ENCODE measurements at places on chromosomes 6 and 20. TPM values are rescaled to one million over a fixed set of nuclear protein-coding genes. Genes with fewer than 3 reads are reported as not detected.

GRCh38 chr20:47799116-47799715, 13.9 kb upstream of the SULF2 start:
- no peak overlapping the region for H3K4me3 ChIP-seq
- no peak for DNase-seq
- no peak overlapping the region for H3K27ac ChIP-seq
- H3K27me3 ChIP-seq = no peaks in the 10 kb centered on the region

The MYLIP gene
- total RNA-seq = 32.0 TPM

The ULBP3 gene
- 5.9 TPM for total RNA-seq

- no peaks in the 10 kb centered on the region for H3K36me3 ChIP-seq
- no peak for DNase-seq
- no peak overlapping the region for H3K4me3 ChIP-seq
- H3K4me1 ChIP-seq = no peaks in the 10 kb centered on the region
These were observed 179.2 kb downstream of the PKHD1 start for GRCh38 chr6:51908243-51908642.

The ID1 gene
- total RNA-seq = 253 TPM

The BCAS1 gene
- 2.3 TPM for total RNA-seq

DNA sequence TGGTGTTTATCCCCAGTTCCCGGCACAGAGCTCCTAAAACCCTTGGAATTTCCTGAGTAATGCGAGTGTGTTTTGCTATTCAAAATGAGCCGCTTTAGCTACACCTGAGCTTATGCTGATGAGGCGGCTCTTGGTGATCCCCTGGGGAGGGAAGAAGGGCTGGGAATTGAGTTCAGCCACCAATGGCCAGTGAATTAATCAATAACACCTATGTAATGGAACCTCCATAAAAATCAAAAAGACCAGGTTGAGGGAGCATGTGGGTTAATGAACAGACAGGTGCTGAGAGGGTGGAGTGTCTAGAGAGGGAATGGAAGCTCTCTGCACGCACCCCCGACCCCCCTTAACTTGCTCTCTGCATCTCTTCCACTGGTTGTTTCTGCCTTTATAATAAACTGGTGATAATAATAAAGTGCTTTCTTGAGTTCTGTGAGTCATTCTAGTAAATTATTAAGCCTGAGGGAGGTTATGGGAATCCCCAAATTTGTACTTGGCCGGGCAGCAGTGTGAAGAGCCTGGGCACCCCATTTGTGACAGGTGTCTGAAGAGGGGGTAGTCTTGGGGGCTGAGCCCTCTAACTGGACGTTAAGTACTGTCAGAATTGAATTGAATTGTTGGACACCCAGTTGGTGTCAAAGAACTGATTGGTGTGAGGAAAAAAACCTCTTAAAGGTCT, 24.6 kb upstream of the SERPINB1 start:
- H3K27me3 ChIP-seq = no peaks in the 10 kb centered on the region
- DNase-seq = no peak

DNA sequence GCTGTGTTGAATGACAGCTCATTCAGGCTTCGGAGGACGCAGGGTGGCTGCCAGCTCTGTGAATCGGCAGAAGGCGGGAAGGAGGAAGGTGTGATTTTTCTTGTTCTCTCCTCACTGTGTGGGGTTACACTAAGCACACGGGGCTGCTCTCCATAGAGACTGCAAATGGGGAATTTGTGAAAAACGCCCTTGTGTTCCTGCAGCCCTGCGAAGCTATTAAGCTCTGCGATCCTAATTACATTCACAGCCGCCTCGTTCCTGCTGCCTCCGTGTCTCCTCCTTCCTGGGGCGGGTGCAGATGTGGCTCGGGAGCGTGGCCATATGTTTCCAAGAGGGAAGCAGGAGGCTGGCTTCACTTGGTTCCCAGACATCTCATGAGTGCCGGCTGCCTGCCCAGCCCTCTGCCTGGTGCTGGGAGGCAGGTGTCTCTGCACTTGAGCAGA, 124.0 kb downstream of the TOX2 start:
- H3K36me3 ChIP-seq = no peaks in the 10 kb centered on the region
- H3K4me1 ChIP-seq = no peaks in the 10 kb centered on the region
- H3K4me3 ChIP-seq = no peak overlapping the region
- no peak overlapping the region for H3K27ac ChIP-seq
- no peak for DNase-seq
- peaks cover 12% of the 10 kb centered on the region for H3K27me3 ChIP-seq

GRCh38 chr6:44192428-44193041, 24.2 kb upstream of the MYMX start:
- no peaks in the 10 kb centered on the region for H3K4me1 ChIP-seq
- H3K36me3 ChIP-seq = no peaks in the 10 kb centered on the region
- no peak overlapping the region for H3K27ac ChIP-seq

- H3K36me3 ChIP-seq = no peaks in the 10 kb centered on the region
- DNase-seq = no peak
- H3K4me1 ChIP-seq = no peaks in the 10 kb centered on the region
- no peak overlapping the region for H3K4me3 ChIP-seq
- H3K27ac ChIP-seq = no peak overlapping the region
These were observed 28.0 kb downstream of the PNLDC1 start for GRCh38 chr6:159828074-159828473.

DNA sequence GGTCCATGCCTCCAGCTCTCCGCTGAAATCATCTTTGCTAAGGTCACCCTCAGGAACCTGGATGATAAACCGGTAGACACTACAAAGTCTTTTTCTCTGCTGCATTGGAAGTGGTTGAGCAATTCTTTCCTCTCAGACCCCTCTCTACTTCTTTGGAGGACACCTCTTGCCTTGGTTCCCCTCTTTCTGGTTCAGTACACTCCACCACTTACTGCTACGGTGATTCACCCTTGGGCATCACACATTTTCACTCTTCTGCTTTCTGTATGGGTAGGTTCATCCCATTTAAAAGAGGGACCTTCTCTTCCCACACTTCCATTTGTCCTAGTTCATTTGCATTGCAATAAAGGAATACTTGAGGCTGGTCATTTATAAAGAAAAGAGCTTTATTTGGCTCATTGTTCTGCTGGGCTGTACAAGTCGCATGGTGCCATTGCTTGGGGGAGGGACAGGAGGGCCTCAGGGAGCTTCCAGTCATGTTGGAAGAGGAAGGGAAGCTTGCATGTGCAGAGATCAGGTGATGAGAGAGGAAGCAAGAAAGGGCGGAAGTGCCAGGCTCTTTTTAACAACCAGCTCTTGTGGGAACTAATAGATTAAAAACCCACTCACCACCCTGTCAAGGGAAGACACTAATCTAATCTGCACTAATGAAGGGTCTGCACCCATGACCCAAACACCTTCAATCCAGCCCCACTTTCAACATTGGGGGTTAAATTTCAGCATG, 149.7 kb upstream of the TMEM170B start:
- DNase-seq = no peak
- H3K27me3 ChIP-seq = no peaks in the 10 kb centered on the region
- peaks cover 1% of the 10 kb centered on the region for H3K4me1 ChIP-seq
- H3K4me3 ChIP-seq = no peak overlapping the region
- no peaks in the 10 kb centered on the region for H3K36me3 ChIP-seq

GRCh38 chr6:157428427-157429202, 47.6 kb downstream of the ZDHHC14 start:
- peak; percentile 43 for DNase-seq
- no peak overlapping the region for H3K4me3 ChIP-seq
- H3K36me3 ChIP-seq = no peaks in the 10 kb centered on the region
- peak overlapping the region; percentile 43 for H3K27ac ChIP-seq

The EHMT2 gene
- 43.1 TPM for total RNA-seq

- no peak overlapping the region for H3K4me3 ChIP-seq
- peak overlapping the region; percentile 20 for H3K27ac ChIP-seq
- peak; percentile 41 for DNase-seq
- no peaks in the 10 kb centered on the region for H3K27me3 ChIP-seq
These were observed 190.8 kb downstream of the MTFR2 start for GRCh38 chr6:136059308-136059707.

The CDSN gene
- not detected for total RNA-seq

The DUSP15 gene
- total RNA-seq = 9.4 TPM

The INSM1 gene
- 1.2 TPM for total RNA-seq

- H3K27me3 ChIP-seq = no peaks in the 10 kb centered on the region
- no peak overlapping the region for H3K4me3 ChIP-seq
- no peak overlapping the region for H3K27ac ChIP-seq
These were observed 180.4 kb downstream of the ZNF217 start for GRCh38 chr20:53413186-53413631.

GRCh38 chr6:169589293-169589692, 112.5 kb downstream of the WDR27 start:
- H3K36me3 ChIP-seq = no peaks in the 10 kb centered on the region
- H3K27me3 ChIP-seq = no peaks in the 10 kb centered on the region

GRCh38 chr20:43590036-43590391, 723 bp upstream of the IFT52 start:
- peak overlapping the region; percentile 62 for H3K27ac ChIP-seq
- peaks cover 18% of the 10 kb centered on the region for H3K4me1 ChIP-seq
- DNase-seq = no peak
- no peaks in the 10 kb centered on the region for H3K36me3 ChIP-seq
- H3K27me3 ChIP-seq = no peaks in the 10 kb centered on the region

- no peaks in the 10 kb centered on the region for H3K36me3 ChIP-seq
- peaks cover 4% of the 10 kb centered on the region for H3K4me1 ChIP-seq
- no peak overlapping the region for H3K4me3 ChIP-seq
- no peak overlapping the region for H3K27ac ChIP-seq
These were observed 242.2 kb downstream of the HIVEP2 start for GRCh38 chr6:142702501-142703460.

The GSTA2 gene
- 2.4 TPM for total RNA-seq

DNA sequence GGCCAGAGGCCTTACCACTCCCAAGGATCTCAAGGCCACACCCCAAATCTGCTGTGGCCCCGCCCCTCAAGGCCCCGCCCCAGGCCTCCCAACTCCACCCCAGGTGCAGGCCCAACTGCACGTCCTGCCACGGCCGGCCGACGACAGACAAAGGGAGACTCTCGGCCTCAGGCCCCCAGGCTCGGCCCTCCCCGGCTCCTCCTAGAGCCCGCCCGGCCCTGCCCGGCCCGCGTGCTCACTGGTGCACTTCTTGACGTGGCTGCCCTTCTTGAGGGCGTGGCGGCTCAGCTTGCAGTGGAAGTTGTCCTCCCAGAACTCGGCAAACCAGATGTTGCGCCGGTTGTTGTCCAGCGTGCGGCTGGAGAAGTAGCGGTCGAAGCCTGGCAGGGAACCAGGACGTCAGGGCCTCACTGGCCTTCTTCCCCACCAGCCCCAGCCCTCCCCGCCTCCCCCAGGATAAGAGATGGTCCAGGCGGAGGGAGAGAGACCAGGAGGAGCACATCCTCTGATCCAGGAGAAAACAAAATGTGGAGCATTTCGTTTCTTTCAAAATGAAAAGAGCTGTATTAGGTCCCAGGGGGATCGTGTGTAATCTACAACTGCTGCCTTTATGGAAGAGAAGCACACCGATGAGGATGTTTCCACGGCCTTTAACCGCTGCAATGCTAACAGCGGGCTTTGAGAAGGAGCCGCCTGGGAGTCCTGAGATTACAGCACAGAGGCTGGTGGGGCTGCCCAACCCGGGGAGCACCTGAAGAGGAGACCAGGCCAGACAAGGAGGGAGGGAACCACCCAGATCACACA, 89.4 kb downstream of the GRM4 start:
- H3K27ac ChIP-seq = no peak overlapping the region
- H3K36me3 ChIP-seq = no peaks in the 10 kb centered on the region
- no peak overlapping the region for H3K4me3 ChIP-seq
- no peaks in the 10 kb centered on the region for H3K27me3 ChIP-seq
- DNase-seq = peak; percentile 57

The UNC5CL gene
- total RNA-seq = 0.52 TPM

DNA sequence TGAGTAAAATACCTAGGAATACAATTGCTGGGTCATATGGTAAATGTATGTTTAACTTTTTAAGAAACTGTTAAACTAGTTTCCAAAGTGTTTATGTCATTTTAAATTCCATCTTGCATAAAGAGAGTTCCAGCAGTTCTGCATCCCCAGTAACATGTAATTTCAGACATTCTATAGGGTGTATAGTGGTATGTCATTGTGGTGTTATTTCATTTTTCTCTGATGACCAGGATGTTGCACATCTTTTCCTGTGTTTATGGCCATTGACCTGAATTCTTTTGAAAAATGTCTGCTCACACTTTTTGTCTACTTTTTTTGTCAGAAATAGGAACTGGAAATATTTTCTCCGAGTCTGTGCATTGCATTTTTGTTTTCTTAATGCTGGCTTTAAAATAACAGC, 128.9 kb downstream of the TMEM200A start:
- no peaks in the 10 kb centered on the region for H3K4me1 ChIP-seq
- DNase-seq = no peak
- no peak overlapping the region for H3K27ac ChIP-seq
- no peak overlapping the region for H3K4me3 ChIP-seq

DNA sequence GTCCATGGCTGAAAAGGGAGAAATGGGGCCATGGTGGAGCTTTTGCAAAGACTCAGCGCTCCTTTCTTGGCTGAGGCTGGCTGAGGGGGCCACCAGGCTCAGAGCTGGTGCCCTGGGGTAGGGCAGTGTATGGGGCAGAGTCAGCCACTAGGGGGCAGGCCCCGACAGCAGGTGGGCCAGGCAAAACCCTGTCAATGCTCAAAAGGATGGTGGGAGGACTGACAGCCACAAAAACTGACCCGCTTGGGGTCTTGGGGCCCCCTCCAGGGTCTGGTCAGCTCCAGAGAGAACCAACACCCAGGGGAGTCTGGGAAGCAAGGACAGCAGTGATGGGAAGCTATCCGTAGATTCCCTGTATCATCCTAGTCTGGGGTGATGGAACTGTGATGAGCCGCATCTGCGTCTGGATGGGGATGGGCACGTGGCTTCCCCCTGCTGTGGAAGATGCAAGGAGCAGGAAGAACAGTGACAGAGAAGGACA, 306.9 kb downstream of the DHX35 start:
- peak; percentile 38 for DNase-seq
- H3K4me3 ChIP-seq = no peak overlapping the region
- no peaks in the 10 kb centered on the region for H3K27me3 ChIP-seq
- H3K4me1 ChIP-seq = no peaks in the 10 kb centered on the region
- no peaks in the 10 kb centered on the region for H3K36me3 ChIP-seq
- H3K27ac ChIP-seq = no peak overlapping the region

DNA sequence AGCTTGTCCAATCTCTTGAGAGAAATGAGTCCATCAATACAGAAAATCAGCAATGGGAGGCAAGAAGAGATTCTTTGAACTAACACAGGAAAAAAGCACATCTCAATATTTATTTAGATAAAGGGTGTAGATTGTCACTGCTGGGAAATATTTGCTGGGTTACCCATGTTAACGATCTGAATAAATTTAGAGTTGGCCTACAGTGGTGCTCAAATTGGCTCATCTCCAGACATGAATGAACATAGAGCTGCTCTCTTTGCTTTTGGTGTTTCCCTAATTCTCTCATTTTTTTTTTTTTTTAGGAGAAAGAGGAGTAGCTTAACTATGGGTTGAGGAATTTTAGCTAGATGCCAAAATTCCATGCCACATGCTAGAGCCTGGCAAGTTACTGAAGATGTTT, 471.2 kb downstream of the PKHD1 start:
- no peaks in the 10 kb centered on the region for H3K4me1 ChIP-seq
- no peak overlapping the region for H3K27ac ChIP-seq
- no peaks in the 10 kb centered on the region for H3K27me3 ChIP-seq
- H3K4me3 ChIP-seq = no peak overlapping the region
- DNase-seq = no peak

The GHRH gene
- total RNA-seq = not detected

GRCh38 chr6:143538374-143538773, 26.9 kb upstream of the FUCA2 start:
- no peaks in the 10 kb centered on the region for H3K4me1 ChIP-seq
- H3K36me3 ChIP-seq = no peaks in the 10 kb centered on the region
- H3K4me3 ChIP-seq = no peak overlapping the region
- H3K27me3 ChIP-seq = no peaks in the 10 kb centered on the region

The MOXD1 gene
- 50.8 TPM for total RNA-seq
